ENCODE measurements at places on chromosomes 12 and 14.

DNA sequence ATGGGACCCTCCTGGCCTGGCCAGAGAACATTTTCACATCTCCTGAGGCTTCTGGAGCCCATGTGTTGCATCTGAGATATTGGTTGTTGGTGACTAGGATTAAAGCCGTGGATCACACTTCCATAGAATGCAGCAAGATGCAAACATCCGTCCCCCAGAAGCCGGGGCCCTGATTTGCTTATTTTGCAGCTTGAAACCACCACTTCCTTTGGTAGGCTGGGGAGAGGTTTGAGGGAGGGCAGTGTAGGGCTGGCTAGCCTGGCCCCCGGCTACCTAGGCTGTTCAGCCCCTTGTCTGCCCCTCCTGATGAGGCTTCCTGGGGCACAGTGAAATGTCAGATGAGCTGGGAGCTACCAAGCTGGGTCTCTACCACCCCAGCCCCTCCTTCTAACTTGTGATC lies 209.7 kb upstream of the PWP1 start:
- no peak for DNase-seq

DNA sequence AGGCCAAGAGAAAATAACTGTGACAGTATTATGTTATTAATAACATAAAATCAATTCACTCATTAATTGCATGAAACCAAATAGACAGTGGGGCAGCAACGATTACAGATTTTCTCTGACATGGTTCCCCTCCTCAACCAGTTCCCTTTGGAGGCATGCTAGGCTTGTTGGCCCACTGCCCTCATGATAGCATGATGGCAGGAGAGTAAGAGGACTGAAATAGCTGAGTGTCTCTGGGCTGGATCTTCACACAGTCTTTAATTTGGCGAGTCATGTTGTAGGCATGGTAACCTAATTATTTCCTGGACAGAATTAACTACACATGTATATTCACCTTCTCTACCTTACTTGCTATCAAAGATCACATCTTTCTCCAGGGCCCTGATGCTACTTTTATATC lies 266.2 kb upstream of the PELI2 start:
- no peak for DNase-seq

- DNase-seq, result no peak
These were observed 998.8 kb upstream of the TMEM132C start for GRCh38 chr12:127268213-127268612.

GRCh38 chr12:45670346-45671065 lies 59.0 kb upstream of the ARID2 start:
- DNase-seq, result no peak

DNA sequence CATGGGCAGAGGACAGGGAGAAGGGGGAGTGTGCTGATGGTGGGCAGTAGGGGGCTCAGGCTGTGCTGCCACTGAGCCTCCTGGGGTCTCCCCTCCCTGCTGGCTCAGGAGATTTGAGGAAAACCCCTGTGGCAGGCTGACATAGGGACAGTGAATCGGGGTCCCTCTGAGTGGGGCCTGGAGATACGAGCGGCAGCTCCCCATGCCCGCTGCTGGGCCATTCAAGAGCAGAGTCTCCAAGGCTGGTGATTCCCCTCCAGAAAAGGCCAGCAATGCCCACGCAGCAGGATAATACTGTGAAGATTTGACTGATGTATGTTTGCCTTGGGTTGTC lies 288.7 kb upstream of the SFSWAP start:
- no peak for DNase-seq

GRCh38 chr12:19908830-19909229 lies 459.5 kb upstream of the PDE3A start:
- DNase-seq, result no peak

DNA sequence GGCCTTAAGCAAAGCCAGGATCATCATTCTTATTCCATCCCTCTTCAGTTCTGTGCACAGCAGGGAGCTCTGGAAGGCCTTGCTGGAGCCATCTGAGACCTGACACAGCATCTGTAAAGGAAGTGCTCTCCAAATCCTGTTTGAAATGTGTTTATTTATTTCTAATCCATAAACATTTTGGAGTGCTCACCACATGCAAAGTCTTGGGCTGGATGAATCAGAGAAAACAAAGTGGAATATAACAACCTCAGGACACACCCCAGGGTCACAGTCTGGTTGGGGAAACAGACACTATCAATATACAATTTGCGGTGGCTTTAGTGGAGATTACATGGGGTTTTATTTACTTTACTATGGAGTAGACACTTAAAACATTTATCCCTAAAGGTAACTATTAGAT lies 54.3 kb downstream of the BMP4 start:
- no peak for DNase-seq

GRCh38 chr14:71319666-71320065 lies 412.4 kb downstream of the PCNX1 start:
- no peak for DNase-seq

DNA sequence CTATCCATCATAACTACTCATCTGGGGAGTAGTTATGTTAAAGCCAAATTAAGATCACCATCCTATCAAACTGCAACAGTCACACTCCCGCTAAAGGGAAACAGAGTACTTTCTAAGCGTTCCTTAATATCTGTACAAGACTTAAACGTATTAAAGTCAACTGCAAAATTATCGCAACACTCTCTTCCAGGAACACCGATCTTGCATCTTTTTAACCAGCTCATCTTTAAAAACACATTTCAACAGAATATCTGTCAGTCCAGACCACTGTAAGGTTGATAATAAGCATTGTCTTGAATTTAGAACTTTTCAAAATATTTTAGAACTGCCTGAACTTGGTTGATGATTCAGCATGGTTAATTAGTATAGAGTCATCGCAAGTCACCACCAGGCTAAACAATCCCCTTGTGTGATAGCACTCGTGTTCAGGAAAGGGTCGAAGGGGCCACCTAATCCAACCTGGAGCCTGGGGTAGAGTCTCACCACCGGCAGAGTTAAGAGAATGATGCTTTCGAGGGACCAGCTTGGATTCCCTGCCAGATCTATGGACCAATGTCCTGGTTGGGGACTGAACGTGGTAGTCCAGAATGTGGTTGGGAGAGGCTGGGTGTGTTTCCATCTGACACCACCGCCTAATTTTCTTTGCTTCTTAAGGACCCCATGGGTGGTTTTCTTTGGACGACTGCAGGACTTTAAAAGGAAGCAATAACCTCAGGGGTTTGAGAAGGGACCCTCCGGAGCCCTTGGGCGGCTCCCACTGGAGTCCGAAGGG lies 890 bp downstream of the SPTLC2 start:
- no peak for DNase-seq

GRCh38 chr14:80839743-80840142 lies 101.8 kb downstream of the CEP128 start:
- no peak for DNase-seq

- DNase-seq, result no peak
These were observed 121.9 kb downstream of the SPTSSA start for GRCh38 chr14:34340025-34340625.

GRCh38 chr14:102234331-102235264 lies 70.4 kb downstream of the MOK start:
- DNase-seq, result no peak

DNA sequence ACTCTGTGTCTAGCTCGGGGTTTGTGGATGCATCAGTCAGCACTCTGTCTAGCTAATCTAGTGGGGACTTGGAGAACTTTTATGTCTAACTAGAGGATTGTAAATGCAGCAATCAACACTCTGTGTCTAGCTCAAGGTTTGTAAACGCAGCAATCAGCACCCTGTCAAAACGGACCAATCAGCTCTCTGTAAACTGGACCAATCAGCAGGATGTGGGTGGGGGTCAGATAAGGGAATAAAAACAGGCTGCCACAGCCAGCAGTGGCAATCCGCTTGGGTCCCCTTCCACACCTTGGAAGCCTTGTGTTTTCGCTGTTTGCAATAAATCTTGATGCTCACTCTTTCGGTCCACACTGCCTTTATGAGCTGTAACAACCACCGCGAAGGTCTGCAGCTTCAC lies 920.7 kb upstream of the FOXG1 start:
- no peak for DNase-seq

DNA sequence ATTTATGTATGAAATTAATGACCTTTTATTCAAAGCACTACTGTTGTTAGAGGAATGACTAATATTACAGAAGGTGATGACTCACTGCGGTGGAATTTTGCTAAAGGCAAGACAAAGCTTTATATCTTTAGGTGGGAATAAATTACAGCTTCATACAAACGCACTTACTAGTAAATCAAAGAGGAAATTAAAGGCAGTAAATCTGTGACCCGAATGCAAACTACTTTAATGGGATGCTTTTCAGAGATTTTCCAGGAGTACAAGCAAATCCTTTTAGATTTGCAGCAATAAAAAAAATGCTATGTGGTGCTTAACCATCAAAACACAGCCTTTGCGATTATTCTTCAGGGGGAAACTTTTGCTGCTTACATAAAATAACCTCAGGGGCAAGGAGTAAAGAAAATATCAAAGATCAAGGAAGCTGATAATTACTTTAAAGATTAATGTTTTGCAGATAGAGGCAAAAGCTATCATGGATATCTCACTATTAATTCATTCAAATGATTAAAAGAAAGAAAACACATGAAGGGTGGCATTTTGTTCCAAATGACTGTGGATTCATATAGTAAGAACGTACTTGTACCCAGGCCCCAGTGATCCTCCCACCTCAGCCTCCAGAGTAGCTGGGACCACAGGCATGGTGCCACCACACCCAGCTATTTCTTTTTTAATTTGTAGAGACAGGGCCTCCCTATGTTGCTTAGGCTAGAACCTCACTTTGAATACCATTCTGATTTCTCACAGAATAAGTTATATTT lies 98.9 kb downstream of the DENND5B start:
- DNase-seq, result no peak

- no peak for DNase-seq
These were observed 103.1 kb downstream of the RFLNA start for GRCh38 chr12:124397807-124398577.

GRCh38 chr12:5480218-5480937 lies 48.5 kb downstream of the NTF3 start:
- DNase-seq, result no peak

GRCh38 chr14:23294734-23295561 lies 7.7 kb downstream of the PPP1R3E start:
- DNase-seq, result no peak

DNA sequence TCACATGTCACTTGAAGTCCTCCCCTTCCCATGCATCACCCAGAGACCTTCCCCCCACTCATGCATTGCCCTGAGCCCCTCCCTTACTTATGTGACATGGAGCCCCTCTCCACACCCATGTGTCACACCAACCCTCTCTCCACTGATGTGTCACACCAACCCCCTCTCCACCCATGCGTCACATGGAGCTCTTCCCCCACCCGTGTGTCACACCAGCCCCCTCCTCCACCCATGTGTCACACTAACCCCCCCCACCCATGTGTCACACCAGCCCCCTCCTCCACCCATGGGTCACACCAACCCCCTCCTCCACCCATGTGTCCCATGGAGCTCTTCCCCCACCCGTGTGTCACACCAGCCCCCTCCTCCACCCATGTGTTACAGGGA lies 30.4 kb downstream of the RTL1 start:
- no peak for DNase-seq

GRCh38 chr14:94217116-94217515 lies 43.0 kb downstream of the PPP4R4 start:
- DNase-seq, result no peak

GRCh38 chr14:35900741-35901140 lies 74.6 kb downstream of the BRMS1L start:
- DNase-seq, result no peak

DNA sequence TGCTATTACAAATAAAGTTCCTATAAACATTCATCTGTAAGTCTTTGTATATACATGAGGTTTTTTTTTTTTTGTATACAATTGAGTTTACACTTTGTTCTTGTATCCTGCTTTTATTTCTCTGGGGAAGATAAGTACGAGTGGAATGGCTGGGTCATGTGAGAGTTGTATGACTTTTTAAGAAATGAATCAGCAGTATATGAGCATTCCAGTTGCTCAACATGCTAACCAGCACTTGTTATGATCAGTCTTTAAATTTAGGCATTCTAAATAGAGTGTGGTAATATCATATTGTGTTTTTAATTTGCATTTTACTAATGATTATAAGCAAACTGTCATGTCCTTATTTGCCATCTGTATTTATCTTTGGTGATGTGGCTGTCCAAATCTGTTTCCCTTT lies 44.7 kb upstream of the AMIGO2 start:
- DNase-seq, result no peak

GRCh38 chr12:65278576-65279368 lies at the start of gene MSRB3:
Gene MSRB3 (plus strand): TSS chr12:65278683. CDS start chr12:65308580, 29,897 bp downstream.
- no peak for DNase-seq

- no peak for DNase-seq
These were observed 49.7 kb downstream of the TSPAN11 start for GRCh38 chr12:30976206-30976605.

- DNase-seq, result no peak
These were observed 68.1 kb downstream of the LRRK2 start for GRCh38 chr12:40292788-40293429.

DNA sequence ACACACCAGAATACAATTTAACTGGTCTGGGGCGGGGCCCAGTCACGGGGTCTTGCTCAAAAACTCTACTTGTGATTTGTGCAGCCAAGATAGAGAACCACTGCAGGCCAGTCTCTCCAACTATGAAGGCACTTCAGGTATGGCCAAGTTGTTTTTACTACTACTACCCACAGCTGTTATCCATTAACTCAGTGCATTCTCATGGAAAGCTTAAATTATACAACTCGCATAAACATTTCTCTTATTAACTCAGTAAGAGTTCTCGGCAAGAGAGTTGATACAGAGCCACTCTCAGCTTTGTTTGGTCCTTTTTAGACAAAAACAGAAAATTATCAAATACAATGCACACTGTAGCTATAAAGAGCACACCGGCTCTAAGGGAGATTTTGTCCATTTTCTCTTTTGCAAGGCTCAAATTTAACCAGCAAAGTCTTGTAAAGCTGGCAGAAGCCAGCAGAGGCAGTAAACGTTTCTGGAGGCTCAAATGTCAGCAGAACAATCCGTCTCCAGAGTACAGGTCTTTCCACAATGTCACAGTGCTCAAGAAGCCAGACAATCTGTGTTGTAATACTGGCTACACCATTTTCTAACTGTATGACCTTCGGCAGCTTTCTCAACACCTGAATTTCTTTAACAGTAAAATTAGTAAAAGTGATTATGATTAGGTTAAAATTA lies 85.9 kb downstream of the PTGER2 start:
- no peak for DNase-seq

DNA sequence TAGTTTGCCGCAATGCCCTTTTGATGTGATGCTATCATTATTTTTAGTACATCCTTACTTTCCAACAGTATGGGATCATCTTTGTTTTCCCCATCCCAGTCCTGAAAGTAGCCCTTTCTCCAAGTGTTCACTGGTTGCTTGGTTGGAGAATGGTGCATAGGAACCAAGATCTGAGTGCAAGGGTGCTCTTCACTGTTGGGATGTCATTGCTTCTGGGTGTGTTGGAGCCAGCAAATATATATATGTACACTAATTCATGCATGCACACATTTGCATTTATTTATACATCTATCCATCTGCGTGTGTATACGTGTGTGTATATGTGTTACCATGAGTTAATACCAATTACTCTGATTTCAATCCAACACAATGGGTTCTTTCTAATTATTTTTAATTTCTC lies 64.1 kb upstream of the RFLNA start:
- no peak for DNase-seq

DNA sequence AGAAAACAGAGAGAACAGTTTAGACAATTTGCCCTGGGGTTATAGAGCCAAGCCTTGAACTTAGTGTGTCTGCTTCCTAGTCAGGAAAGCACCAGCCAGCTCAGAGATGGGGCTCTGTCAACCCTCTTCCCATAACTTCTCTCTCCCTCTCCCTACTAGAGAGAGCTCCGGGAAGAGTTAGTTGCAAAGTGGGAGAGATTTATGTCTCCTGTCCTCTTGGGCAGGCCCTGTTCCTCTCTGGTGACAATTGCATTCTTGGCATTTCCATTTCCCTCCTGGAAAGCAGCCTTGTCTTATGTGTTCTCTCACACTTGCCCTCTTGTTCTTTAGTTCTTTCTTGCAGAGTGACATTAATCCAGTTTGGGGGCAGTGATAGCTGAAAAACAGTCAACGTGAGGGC lies 42.1 kb upstream of the TUNAR start:
- DNase-seq, result no peak
